Body of pancreas (tissue), 4 donors: ENCODE measurements at places on chromosomes 16 and 17. TPM values are rescaled to one million over a fixed set of nuclear protein-coding genes. Genes with fewer than 3 reads are reported as not detected.
A peak's percentile ranks its signal among the peaks of the same experiment; 100 is the strongest.

DNA sequence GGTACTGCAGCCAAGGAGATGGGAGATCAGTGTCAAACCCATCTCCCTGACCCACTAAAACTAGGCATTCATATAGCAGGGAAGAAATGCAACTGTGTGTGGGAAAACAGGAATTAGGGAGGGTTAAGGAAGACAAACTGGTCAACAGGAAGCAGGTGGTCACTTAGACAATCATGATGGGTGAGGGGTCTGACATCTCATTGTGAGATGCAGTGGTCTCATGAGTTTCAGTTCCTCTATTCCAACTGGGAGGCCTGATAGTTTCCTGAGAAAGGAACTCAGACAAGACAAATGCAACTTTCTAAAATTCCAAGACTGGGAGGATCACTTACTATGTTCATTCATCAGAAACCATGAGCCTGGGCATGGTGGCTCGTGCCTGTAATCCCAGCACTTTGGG lies 361.4 kb upstream of the C16orf82 start:
- no peak overlapping the region for H3K4me3 ChIP-seq
- no peak for DNase-seq
- H3K27ac ChIP-seq = no peak overlapping the region
- no peaks in the 10 kb centered on the region for H3K27me3 ChIP-seq
- H3K4me1 ChIP-seq = no peaks in the 10 kb centered on the region
- H3K36me3 ChIP-seq = no peaks in the 10 kb centered on the region

DNA sequence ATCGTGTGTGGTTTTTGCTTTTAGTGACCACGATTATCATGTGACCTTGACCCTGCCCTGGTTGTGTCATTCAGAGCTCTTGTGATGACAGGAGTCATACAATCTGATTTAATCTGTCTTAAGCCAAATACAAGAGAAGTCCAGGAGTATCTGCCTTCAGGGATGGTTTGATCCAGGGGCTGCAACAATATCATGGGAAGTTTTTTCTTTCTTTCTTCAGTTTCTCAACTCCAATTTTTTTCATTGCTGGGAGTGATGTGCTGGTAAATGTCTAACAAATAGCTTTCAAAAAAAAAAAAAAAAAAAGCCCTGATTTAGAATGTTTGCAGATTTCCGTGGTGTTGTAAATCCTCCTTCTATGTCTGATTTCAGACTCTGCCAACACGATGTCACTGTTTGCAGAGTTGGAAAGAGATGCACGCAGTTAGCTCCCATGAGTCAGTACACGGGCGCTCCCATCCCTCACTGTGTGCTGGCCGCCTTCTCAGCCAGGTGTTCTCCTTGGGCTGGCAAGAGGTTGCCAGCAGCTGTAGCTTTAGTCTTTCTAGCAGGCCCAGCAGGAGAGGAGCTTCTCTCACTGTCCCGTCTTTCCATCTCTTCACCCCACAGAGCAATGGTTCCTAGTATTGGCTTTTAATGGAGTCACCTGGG lies 229.7 kb downstream of the SNX29 start:
- no peak for DNase-seq
- no peaks in the 10 kb centered on the region for H3K27me3 ChIP-seq
- no peaks in the 10 kb centered on the region for H3K4me1 ChIP-seq
- no peak overlapping the region for H3K4me3 ChIP-seq
- H3K27ac ChIP-seq = no peak overlapping the region

- no peak for DNase-seq
- no peaks in the 10 kb centered on the region for H3K4me1 ChIP-seq
- no peaks in the 10 kb centered on the region for H3K27me3 ChIP-seq
- no peak overlapping the region for H3K27ac ChIP-seq
These were observed 30.9 kb upstream of the DUSP14 start for GRCh38 chr17:37458805-37459204.

GRCh38 chr17:44376124-44376523 lies 12.5 kb upstream of the FAM171A2 start:
- H3K4me1 ChIP-seq = no peaks in the 10 kb centered on the region
- H3K27ac ChIP-seq = no peak overlapping the region
- no peaks in the 10 kb centered on the region for H3K36me3 ChIP-seq
- no peak overlapping the region for H3K4me3 ChIP-seq

GRCh38 chr16:63100082-63100481 lies 1063.8 kb upstream of the CDH8 start:
- H3K36me3 ChIP-seq = no peaks in the 10 kb centered on the region
- H3K4me1 ChIP-seq = no peaks in the 10 kb centered on the region
- H3K27me3 ChIP-seq = no peaks in the 10 kb centered on the region
- H3K4me3 ChIP-seq = no peak overlapping the region

DNA sequence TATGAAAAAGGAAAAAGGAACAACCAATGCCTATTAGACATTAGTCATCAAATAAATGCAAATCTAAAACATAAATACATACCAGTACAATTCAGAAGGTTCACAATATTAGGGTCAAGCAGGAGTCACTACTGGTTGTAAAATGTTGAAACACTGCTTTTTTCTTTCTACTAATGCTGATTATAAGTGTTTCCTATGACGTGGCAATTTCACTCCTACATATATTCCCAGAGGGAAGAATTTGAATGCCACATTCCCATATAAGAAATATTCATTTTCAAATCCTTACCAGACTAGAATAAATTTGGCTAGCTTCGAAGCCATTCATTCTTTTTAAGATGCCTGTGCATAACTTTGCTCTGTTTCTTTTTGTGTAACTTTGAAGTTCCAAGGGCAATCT lies 2.6 kb upstream of the KRTAP9-2 start:
- no peaks in the 10 kb centered on the region for H3K4me1 ChIP-seq
- H3K4me3 ChIP-seq = no peak overlapping the region
- no peak for DNase-seq
- H3K36me3 ChIP-seq = no peaks in the 10 kb centered on the region

- H3K4me3 ChIP-seq = no peak overlapping the region
- H3K27ac ChIP-seq = no peak overlapping the region
- H3K36me3 ChIP-seq = no peaks in the 10 kb centered on the region
- no peaks in the 10 kb centered on the region for H3K27me3 ChIP-seq
These were observed 6.4 kb upstream of the KATNB1 start for GRCh38 chr16:57729182-57729484.

DNA sequence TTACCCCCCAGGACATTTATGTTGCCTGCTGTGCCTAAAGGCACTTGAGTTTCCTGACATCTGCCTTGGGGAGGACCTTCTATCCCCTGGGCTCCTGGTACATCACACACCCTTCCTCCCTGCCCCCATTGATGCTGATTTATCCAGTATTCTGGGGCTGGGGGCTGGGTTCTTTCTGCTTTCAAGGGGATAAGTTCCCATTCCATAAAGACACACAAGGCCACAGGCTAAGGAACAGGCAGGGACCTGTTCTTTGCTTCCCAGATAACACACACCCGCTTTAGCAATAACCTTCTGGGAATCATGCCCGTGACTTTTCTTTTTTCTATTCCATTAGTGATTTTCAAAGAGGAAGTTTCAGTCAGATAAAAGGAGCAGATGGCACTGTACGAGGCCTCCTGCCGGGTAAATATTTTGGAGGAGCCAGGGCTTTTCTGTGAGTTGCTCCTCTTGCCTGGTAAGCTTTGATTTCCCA lies 30.6 kb downstream of the CHD9 start:
- H3K4me3 ChIP-seq = no peak overlapping the region
- no peaks in the 10 kb centered on the region for H3K36me3 ChIP-seq
- peak overlapping the region; percentile 29 for H3K27ac ChIP-seq
- DNase-seq = no peak

The HDAC5 gene
- 25.4 TPM for total RNA-seq

The KCNH6 gene
- not detected for total RNA-seq

The GPRC5B gene
- 27.7 TPM for total RNA-seq

The CACNA1H gene
- 15.2 TPM for total RNA-seq

The CD300LG gene
- total RNA-seq = 15.5 TPM
